ENCODE measurements at places on chromosomes 5 and 9.

DNA sequence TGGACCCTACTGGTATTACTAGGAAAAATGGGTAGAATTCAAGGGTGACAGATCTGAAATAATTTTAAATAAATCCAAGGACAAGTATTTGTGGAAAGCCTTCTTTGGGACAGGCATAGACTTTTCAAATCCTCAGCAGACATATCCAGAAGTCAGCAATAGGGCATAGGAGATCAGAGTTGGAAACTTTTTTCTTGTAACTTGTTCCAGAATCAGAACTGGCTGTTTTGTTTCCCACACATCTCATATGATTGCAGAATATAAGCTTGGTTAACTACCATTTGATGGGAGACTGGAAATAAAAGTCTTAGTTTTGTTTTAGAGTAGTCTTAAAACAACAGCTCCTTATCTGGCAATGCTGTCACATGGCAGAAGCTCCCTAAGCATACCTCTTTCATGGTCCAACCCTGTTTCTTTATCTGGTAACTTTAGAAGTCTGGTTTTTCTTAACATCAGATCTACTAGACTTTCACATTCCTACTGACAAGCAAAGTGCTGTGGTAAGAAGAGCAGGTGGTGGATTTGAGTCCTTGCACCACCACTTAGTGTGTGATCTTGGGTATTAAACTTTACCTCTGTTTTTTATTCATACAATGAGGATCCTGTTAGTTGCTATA lies 25.1 kb downstream of the XRCC4 start:
- no peak for DNase-seq

GRCh38 chr5:73902327-73903051 lies 276.5 kb downstream of the ARHGEF28 start:
- no peak for DNase-seq

GRCh38 chr5:102547141-102548035 lies 48.6 kb upstream of the SLCO6A1 start:
- DNase-seq, result no peak

DNA sequence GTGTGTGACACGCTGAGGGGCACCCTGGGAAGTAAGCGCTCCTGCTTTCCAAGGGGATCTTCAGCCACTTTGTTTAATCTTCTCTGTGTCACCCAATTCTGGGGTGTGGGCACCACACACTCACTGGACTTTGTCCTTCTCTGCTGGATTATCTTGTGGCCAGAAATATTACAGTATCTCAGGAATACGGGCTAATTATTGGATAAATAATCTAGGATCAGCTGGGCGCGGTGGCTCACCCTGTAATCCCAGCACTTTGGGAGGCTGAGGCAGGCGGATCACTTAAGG lies 50.9 kb downstream of the COL5A1 start:
- no peak for DNase-seq

Data from stimulated activated CD8-positive, alpha-beta memory T cell treated with anti-CD3 and anti-CD28 coated beads, Interleukin-7, amount 100 ng/mL, for 1 hour (primary cell).